ENCODE measurements at places on chromosomes 11 and 22. TPM values are rescaled to one million over a fixed set of nuclear protein-coding genes. Genes with fewer than 3 reads are reported as not detected.

DNA sequence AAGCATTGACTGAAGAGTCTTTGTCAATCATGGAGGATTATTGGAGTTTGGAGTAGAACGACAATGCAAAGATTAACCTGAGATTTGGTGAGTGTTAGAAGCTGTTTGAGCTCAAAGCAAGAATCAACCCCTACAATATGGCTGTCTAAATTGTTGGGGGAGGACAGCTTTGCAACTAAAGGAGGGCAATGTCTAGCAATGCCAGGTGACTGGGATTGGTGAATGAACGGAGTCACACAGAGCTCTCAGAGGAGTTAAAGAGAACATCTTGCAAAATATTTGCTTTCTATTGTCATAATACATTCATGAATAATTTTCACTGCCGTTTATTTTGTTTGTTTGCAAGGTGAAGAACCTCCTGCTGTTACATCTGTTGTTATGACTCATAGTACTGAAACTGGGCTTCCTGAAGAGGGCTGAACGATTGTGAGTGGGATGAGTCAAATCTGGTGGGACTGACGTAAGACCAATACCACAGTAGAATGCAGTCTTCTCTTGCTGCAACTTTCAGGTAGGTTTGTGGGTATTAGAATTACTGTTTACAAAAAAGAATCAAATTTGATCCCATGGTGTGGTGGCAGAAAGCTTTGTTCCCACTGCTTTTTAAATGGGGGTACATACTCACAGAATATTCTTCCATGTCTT lies 281.9 kb downstream of the CADM1 start:
- no peak for DNase-seq
- peaks cover 2% of the 10 kb centered on the region for H3K4me1 ChIP-seq
- no peaks in the 10 kb centered on the region for H3K27me3 ChIP-seq
- no peaks in the 10 kb centered on the region for H3K36me3 ChIP-seq
- no peak overlapping the region for H3K27ac ChIP-seq

GRCh38 chr22:24523873-24524272 lies 28.7 kb downstream of the UPB1 start:
- no peak for DNase-seq
- H3K36me3 ChIP-seq = no peaks in the 10 kb centered on the region
- H3K4me1 ChIP-seq = peaks cover 8% of the 10 kb centered on the region
- H3K27me3 ChIP-seq = no peaks in the 10 kb centered on the region
- no peak overlapping the region for H3K4me3 ChIP-seq
- H3K27ac ChIP-seq = no peak overlapping the region

Gene ADAMTS8
- total RNA-seq = 5.3 TPM

GRCh38 chr22:37303821-37304274 lies 21.5 kb downstream of the CYTH4 start:
- H3K4me1 ChIP-seq = peaks cover 40% of the 10 kb centered on the region
- no peak overlapping the region for H3K27ac ChIP-seq
- DNase-seq = no peak
- H3K36me3 ChIP-seq = no peaks in the 10 kb centered on the region
- no peaks in the 10 kb centered on the region for H3K27me3 ChIP-seq

Gene IFITM2
- total RNA-seq = 48.1 TPM

Gene MRGPRE
- total RNA-seq = not detected

Gene ABCC8
- 1.3 TPM for total RNA-seq

DNA sequence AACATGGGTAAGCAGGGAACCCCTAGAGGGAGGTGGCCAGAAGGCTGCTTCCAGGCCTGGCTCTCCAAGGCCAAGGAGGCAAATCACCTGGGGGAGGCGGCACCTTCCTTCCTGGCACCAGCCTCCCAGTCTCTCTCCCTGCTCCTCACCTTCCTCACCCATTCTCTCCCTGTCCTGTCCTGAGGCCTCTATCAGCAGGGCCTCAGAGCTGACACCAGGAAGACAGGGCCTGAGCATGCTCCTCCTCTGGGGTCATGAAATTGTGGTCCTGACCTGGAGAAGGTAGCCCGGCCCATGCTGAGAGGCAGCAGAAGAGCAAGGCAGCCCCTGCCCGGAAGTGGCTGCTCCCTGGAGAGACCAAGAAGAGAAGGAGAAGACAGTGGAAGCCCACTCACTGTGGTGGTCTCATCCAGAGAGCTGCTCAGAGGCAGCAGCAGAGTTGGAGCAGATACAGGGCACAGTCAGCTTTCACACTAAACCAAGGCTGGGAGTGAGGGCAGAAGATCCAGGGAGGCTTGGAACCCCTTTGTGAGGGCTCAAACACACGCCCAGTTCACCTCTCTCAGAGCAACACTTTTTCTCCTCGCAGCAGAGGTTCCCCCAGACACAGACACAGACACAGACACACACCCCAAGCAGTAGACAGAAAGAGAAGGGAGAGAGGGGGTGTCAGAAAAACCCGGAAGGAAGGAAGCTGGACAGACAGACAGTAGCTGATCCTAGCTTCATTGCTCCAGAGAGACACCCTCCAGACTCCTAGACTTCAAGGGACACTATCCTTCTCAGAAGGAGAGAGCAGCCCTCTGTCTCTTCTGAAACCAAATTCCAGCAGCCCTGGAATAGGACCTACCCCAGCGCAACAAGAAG lies 1.8 kb downstream of the BCL9L start:
- peak overlapping the region; percentile 96 for H3K4me3 ChIP-seq
- no peaks in the 10 kb centered on the region for H3K27me3 ChIP-seq
- no peak for DNase-seq

GRCh38 chr11:126487711-126488110 lies 132.2 kb downstream of the ST3GAL4 start:
- H3K27ac ChIP-seq = no peak overlapping the region
- no peak for DNase-seq
- no peaks in the 10 kb centered on the region for H3K36me3 ChIP-seq
- no peaks in the 10 kb centered on the region for H3K27me3 ChIP-seq
- no peak overlapping the region for H3K4me3 ChIP-seq
- H3K4me1 ChIP-seq = peaks cover 28% of the 10 kb centered on the region

DNA sequence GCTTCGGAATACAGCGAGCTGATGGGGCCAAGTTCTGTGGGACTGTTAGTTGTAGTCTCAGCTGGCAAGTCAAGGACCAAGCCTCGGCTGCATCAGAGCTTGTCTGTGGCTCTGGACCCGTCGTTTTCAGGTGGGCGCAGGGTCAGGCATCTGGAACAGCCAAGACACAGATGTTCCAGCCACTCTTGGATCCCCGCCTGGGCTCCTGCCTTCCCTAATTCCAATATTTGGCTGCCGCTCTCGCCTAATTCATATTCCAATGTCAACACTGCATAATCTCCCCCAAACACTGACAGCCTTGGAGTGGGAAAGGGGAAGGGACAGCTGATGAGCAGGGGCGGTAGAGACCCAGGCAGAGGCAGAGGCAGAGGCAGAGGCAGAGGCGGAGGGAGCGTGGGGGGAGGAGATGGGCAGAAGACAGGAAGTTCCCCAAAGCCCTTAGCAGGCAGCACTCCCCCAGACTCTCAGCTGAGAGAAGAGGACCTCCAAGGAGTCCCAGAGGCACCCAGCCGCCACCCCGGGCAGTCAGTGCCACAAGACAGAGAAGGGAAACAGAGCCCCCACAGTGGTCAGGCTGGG lies 49.6 kb upstream of the SLC35C1 start:
- H3K4me1 ChIP-seq = peaks cover 13% of the 10 kb centered on the region
- DNase-seq = peak; percentile 62
- no peak overlapping the region for H3K4me3 ChIP-seq

Gene CARS1
- total RNA-seq = 15.7 TPM

DNA sequence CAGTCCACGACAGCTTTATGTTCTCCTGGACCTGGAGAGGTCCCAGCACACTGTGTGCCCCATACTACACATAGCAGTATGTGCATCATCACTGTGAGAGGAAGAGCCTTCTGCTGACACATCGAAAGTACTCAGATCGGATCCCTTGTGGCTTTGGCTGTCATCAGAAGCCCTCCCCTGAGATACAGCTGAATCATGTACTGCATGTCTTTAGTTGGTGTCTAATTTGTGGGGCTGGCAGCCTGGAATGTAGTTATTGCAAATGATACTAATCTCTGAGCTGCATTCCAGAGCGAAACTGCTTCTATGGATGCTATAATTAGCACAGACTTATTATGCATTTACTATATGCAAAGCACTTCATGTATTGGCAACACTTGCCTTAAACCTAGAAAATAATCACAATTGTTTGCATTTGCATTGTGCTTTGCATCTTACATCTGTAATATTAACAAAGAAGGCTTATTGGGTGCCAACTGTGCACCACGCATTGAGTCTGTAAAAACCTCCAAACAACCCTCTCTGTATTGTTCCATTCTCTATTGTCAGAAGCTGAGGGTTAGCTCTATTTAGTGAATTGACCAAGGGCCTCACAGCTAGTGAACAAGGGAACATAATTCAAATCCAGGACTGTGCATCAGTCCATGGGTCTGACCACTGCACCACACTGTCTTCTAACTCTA lies 89.2 kb upstream of the CRTAM start:
- H3K36me3 ChIP-seq = no peaks in the 10 kb centered on the region
- H3K4me3 ChIP-seq = no peak overlapping the region
- H3K27me3 ChIP-seq = no peaks in the 10 kb centered on the region
- no peak overlapping the region for H3K27ac ChIP-seq
- peak; percentile 75 for DNase-seq

Gene GCAT
- total RNA-seq = 7.4 TPM

GRCh38 chr11:2314525-2315394 lies 12.9 kb downstream of the TSPAN32 start:
- no peak overlapping the region for H3K4me3 ChIP-seq
- no peaks in the 10 kb centered on the region for H3K36me3 ChIP-seq
- H3K27me3 ChIP-seq = no peaks in the 10 kb centered on the region
- peak; percentile 94 for DNase-seq

Data from muscle of leg (tissue), 16 donors.